ENCODE measurements at places on chromosomes 12 and 14.

GRCh38 chr14:104201063-104201462, 62.7 kb downstream of the KIF26A start:
- no peak for DNase-seq

GRCh38 chr14:94388027-94388383, 397 bp downstream of the SERPINA1 start:
- DNase-seq, result no peak

DNA sequence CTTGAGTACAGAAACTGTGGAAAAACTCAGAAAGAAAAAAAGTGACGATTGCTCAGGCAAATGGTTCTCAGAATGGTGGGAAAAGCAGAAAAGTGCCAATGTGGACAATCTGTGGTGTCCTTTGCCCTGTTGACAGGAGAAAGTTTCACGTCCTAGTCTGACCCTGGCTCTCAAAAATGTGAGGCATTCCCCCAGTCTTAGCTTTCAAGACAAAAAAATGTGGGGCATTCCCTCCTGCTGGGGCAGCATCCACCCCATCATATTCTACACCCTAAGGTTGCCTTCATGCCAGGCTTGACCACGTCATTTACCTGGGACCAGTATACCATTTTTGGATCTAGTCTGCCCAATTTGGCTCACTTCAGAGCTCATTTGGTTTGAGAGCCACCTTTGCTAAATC, 20.7 kb upstream of the ANAPC7 start:
- no peak for DNase-seq

GRCh38 chr12:108033090-108033489, 96.0 kb upstream of the WSCD2 start:
- no peak for DNase-seq

DNA sequence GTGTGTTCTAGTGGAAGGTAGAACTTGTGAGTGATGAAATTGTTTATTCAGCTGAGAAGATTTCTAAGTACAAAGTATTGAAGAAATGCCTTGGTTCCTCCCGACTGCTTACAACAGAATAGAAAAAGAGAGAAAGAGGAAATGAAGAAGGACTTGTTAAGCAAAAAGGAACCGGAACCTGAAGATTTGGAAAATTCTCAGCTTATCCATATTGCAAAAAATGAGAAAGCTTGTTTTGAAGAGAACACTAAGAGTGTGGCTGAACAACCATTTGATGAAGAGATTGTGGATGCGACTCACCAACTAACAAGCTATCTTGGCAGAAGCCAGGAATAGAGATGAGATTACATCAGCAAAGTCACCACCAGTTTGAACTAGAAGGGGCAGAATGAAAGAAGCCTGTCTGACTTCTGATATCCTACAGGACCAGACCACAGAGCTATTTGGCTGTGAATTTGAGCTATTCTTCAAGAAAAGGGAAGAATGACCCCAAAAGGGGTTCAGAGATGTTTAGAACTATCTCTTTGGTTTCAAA, 15.1 kb downstream of the NDUFA9 start:
- no peak for DNase-seq

- peak; percentile 51 for DNase-seq
Measured at GRCh38 chr14:54881761-54882401, 20.7 kb downstream of the GCH1 start.

DNA sequence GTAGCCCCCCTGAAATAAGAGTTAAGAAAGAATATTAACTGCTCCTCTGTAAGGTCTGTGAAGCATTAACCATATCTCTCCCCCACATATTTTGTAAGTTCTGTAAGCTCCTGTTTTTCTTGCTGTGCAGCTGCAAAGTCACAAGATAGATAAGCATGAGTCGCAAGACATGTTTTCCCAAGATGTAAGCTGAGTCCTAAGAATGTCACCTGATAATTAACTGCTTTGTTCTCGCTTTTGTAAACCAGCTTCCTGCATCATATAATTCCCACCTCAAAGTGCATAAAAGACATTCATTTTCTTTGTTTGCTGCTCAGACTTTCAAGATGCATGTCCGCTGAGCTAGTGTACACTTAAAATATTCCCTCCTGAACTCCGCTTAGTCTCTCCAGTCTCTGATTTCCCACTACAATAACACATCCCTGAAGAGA, 27.0 kb upstream of the PHC1 start:
- no peak for DNase-seq

DNA sequence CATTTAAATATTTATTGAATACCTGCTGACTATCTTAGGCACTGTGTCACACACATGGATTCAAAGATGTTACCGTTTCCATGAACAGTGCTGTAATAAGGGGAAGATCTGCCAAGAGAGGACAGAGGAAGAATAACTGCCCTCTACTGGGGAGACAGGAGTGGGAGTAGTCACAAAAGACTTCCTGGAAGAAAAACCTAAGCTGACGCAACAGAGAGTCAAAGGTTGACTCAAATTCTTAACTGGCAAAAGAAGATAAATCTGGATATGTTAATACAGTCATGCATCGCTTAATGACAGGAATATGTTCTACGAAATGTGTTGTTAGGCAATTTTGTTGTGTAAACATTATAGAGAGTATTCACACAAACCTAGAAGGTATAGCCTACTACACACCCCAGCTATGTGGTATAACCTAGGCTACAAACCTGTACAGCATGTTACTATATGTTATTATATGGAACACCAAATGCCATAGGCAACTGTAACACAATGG, 51.5 kb downstream of the DCAF5 start:
- peak; percentile 67 for DNase-seq

GRCh38 chr14:74525361-74525851, 31.8 kb downstream of the ISCA2 start:
- no peak for DNase-seq

DNA sequence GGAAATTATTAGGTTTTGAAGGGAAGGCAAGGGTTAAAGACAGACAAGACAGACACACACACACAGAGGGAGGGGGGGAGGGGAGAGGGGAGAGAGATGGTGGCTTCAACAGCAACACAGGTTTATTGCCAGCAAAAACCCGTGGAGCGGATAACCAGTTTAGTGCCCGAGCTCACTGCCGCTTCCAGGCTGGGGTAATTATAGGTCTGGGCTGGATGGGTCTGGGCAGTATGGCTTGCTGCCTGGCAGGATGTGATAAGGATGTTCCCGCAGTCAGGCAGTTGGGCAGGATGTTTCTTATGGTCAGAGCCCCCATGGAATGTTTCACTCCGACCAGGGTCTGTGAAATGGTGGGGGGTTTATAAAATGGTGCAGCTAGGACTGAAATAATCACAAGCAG, 4.4 kb upstream of the TDRD9 start:
- DNase-seq, result no peak

- DNase-seq, result no peak
Measured at GRCh38 chr14:54775486-54776140, 127.0 kb downstream of the GCH1 start.

DNA sequence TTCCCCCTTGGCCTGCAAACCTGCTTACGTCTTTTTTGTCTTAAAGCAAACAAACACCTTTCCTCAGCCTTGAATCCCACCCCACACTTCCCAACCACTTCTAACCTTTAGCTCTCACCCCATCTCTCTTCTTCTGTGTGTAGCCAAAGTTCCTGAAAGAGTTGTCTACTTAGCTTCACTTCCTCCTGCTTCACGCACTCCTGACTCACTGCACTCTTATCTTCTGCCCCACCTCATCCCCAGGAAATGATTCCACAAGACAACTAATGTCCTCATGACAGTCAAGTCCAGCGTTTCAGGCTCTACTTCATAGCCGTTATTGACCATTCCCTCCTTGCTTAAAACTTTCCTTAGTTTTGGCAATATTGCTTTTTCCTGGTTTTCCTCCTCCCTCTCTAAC, 22.4 kb downstream of the EIF2B2 start:
- no peak for DNase-seq

GRCh38 chr12:22562036-22563028, 18.0 kb upstream of the C2CD5 start:
- no peak for DNase-seq

DNA sequence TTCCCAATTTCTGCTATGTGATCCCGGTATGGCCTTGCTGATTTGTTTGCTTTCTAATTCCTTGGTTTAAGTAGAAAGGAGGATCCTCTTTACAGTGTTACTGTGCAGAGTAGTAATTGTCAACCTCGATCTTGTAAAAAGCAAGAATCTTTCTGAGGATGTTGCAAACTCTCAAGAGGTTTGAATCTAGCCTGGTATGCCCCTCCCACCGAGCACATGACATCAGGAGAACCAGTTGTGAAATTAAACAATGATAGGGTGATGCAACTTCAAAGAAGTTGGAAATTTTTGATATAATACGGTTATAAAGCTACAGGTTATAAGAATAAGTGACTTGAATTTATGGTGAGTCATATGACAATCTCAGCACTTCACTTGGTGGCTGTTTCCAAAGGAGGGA, 35.0 kb upstream of the FUT8 start:
- no peak for DNase-seq

DNA sequence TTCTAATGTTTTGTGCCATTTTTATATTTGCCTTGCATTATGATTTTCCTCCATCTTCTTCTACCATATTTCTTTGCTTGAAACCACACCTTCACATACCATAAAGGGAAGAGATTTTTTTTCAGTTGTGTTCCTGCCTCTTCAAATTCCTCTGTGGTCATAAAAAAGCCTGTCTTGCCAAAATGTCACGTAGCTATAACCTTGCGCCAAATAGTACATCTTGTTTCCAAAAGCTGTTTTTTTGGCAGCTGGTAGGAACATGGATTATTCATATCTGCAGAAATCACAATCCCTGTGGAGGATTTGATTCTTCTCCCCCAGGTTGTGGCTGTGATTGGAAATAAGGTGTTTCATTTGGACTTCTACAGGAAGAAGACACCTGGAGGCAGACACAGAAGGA, 133.6 kb upstream of the SLC35F4 start:
- DNase-seq, result no peak

GRCh38 chr14:77158882-77159255, 17.3 kb upstream of the ZDHHC22 start:
- no peak for DNase-seq

- DNase-seq, result no peak
Measured at GRCh38 chr12:116607039-116607438, 47.9 kb downstream of the MAP1LC3B2 start.

GRCh38 chr14:61839507-61839906, 77.3 kb downstream of the SNAPC1 start:
- DNase-seq, result no peak

Measured in bone marrow (tissue), 2 donors.